ENCODE measurements at places on chromosomes 12 and 14.
A peak's percentile ranks its signal among the peaks of the same experiment; 100 is the strongest.

- DNase-seq, result no peak
These were observed 58.1 kb downstream of the NCOR2 start for GRCh38 chr12:124509300-124509675.

DNA sequence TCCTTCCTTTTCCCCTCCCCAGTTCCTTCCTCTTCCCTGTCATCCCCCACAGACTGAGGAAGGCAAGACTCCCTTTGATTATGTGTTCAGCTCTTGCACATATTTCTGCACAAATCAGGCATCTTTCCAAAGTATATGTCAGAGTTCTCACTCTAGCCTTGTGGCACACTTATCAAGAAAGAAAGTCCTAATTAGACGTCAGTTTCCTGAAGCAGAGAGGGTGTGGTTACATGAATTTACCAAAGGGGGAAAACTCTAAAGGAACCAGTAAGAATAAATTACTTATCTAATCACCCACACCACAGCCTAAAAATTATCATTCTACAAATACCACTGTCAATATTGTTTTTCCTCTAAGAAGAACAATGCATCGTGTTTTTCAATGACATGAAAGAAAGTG, 120.7 kb upstream of the GRIP1 start:
- DNase-seq, result no peak

DNA sequence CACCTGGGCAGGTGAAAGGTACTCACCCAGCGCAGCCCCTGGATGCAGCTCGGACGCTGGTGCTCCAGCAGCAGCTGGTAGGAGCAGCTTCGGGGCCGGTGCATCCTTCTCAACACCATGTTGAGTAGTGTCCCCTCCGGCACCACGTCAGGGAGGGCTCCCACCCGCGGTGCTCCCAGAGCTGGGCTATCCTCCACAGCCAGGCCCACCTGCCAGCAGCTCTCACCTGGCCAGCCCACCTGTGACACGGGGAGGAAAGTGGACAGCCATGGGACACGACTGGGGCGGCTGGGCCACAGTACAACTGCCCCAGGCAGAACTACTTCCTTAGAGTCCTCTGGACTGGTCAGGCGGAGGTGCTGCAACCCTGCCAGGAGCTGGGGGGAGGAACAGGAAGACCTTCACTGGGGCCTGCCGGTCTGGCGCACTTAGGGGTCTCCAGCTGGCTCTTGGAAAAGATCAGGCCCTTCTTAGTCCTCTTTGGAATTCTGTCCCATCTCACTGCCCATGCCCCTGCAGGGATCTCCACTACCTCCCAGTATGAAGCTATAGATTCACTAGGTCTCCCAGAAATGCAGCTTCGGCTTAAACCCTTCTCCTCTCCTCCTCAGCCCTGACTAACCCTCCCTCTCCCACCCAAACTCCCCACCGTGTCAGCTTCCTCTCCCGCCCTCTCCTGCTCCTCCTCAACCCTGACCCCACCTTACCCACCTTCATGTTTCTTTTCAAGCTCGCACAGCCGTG, 668 bp downstream of the RAPGEF3 start:
- DNase-seq, result no peak

- no peak for DNase-seq
These were observed 277.6 kb downstream of the ADGRD1 start for GRCh38 chr12:131231032-131231980.

DNA sequence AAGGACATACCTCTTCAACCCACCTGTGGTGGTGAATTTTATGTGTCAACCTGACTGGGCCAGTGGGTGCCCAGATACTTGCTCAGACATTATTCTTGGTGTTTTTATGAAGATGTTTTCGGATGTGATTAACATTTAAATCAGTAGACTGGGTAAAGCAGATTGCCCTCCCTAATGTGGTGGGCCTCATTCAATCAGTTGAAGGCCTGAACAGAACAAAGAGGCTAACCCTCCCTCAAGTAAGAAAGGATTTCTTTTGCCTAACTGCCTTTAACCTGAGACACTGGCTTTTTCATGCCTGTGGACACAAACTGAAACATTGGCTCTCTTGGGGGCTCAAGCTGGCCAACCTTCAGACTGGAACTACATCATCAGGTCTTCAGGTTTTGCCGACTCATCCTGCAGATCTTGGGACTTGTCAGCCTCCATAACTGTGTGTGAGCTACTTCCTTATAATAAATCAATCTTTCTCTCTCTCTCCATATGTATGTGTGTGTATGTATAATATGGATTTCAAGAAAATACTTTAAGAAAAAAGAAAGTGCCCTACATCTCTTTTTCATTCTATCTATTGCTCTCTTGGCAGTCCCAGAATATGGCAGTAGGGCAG, 39.4 kb downstream of the RTN1 start:
- DNase-seq, result no peak

DNA sequence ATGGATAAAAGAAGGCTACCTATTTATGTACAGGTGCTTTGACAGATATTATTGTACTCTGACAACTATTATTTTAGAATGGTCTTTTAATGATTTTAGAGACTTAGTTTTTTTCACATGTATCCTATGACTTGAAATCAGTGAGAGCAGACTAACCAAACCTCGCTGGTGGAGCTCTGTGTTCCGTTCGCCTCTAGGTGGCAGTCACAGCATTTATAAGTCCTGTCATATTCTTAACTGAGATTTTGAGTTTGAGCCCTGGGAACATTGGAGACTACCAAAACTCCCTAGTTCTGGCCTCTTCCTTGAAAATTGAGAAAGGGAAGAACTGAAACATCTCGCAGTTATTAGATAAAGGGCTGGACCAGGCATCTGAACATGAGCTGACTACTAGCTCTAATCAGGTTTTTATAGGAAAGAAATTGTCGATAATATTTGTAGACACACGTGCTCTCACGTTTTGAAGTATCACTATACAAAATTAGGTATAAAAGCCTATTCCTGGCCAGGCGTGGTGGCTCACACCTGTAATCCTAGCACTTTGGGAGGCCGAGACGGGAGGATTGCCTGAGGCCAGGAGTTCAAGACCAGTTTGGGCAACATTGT, 48.3 kb downstream of the TTLL5 start:
- DNase-seq, result peak; percentile 50

- DNase-seq, result no peak
These were observed 118.5 kb downstream of the RFLNA start for GRCh38 chr12:124413401-124413800.

DNA sequence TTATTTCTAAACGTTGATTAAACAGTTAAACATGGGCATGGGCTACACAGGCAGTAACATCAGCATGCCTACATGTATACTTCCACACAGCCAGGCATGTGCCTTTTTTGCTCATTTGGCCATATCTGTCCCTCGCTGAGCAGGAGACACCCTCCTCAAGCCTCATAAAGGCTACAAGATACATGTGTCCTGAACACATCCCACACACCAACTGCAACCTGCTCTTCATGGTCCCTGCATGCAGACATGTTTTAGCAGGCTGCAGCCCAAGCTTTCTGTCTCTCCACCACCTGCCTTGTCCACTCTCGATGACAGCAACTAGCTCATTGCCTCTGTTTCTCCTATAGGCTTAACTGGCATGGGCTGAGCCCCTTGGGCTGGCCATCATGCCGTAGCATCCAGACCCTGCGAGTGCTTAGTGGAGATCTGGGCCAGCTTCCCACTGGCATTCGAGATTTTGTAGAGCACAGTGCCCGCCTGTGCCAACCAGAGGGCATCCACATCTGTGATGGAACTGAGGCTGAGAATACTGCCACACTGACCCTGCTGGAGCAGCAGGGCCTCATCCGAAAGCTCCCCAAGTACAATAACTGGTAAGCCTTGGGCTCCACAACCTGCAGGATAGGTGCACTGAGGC, 2.6 kb downstream of the PCK2 start:
- no peak for DNase-seq

DNA sequence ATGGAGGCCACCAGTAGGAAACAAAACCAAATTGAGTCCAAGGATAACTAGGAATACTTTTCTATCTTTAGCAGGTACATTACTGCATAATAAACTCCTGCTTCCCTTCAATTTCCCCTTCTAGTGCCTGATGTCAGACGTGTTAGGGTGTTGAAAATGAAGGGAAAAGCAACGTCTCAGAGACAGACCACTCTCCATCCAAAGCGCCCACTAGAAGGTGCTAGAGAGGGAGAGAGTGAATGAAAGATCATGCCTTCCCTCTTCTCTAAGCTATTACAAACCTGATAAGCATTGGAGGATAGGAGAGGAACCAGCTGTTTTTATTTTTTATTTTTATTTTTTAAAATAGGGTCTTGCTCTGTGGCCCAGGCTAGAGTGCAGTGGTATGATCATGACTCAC, 64.1 kb downstream of the ZNF641 start:
- no peak for DNase-seq

DNA sequence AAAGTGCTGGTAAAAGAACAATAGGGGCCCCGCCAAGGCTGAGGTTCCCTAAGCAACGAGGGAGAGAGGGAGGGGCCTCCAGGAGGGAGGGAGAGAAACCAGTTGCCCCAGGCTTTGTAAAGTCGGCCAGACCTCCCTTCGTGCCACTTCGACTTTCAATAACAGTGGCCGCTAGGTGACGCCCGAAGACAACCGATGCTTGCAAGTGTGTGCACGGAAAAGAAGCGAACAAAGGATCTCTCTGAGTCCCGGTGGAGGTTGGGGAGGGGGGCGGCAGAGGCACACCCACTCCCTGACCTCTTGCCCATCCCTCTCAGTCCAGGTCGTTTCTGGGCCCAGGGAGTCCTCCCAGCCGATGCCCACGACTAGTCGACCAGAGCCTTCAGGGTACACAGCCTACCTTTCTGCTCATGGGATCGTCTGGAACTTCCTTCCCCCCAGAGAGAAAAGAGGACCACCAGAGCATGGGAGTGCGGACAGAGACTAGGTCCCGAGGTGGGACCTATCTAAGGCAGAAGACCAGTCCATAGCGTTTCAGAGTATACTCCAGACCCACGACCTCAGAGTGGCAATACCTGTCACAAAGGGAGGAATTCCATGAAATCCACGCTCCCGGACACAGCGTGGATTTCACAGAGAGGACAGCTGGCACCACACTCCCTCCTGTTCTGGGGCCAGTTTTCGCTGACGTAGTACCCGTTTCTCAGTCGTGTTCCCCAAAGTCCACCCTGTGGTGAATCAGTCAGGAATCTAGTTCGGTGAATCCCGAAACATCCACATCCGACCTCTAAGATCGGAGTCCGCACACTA, 262.7 kb upstream of the ALG10B start:
- DNase-seq, result no peak

- no peak for DNase-seq
These were observed 7.0 kb upstream of the TNS2 start for GRCh38 chr12:53042607-53043454.

- DNase-seq, result no peak
These were observed 66.2 kb downstream of the CRADD start for GRCh38 chr12:93743229-93743998.

DNA sequence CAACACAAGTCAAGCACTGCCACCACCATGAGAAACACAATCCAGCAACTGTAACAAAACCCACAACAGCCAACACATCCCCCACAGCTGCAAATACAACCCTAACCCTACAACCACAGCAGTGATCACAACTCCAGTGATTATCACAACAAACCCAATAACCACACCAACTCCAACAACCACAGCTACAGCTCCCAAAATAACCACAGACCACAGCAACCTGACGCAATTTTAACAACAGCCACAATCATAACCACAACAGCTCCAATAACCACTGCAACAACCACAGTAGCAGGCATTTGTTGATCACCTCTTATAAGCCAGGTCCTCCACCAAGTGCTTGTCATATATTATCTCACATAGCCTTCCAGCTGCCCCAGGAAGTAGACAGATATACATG, 42.2 kb upstream of the FAM181A start:
- DNase-seq, result no peak

DNA sequence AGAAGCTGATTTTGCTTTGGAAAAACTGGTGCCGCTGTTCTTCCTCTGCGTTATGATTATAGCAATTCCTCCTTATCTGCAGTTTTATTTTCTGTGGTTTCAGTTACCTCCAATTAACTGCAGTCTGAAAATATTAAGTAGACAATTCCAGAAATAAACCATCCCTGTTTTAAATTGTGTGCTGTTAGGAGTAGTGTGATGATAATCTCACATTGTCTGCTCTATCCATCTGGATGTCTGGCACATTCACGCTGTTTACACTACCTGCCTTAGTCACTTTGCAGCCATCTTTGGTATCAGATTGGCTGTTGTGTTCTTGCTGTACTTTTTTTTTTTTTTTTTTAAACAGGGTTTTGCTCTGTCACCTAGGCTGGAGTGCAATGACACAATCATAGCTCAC, 141.0 kb downstream of the GRIP1 start:
- DNase-seq, result no peak

DNA sequence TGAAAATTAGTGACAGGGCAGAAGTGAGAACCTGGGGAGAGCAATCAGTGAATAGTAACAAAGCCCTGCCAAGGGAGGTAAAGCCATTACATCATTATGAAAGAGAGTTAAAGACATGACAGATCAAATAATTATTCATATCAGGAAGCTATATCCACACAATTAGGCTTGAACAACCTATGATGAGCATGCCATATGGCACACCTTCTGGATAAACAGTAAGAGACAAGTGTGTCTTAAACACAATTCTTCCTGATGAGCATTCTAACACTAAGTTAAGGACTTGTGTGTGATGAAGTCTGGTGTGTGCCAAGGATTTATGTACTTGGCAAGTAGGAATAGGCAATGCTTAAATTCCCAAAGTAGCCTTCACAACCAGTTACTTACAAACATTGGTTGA, 76.1 kb downstream of the GALNT4 start:
- DNase-seq, result no peak

DNA sequence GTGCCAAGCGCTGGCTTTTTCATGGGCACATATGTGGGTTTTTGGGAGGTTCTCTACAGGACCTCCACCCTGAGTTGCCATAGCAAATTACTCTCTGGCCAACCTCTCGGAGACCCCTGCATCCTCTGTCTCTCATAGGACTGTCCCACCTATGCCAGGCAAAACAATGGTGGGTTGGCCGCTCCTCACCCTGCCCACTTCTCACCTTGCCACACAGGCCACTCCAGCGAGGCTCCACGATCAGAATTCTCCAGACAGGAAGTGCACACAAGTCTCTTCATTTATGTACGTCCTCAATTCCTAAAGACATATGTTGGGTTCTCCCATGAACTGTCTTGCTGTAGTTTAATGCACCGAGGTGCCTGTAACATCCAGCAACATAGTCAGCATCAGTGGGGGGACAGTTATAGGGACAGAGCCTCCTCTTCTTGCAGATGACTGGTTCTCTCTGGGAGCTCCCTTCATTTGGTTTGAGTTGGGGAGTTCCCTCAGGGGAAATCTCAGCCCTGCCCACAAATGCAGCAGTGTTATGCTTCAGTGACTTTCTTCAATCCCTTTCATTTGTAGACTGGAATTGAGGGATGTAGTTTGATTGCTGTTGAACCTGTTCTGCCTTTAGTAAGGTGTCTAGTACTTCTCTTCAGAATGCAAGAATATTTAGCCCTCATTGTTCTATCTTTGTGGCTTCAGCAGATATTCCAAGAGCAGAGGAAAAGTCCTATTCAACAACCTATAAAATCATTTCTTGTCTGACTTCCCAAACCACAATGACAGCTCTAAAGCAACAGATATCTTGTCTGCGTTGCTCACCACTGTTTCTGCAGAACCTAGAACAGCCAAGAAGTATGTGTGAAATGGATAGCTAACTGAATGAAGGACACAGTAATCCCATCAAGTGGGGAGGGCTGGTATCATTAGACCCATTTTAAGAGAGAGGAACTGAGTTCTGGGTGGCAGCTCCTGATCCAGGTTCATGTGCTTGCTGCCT, 2.8 kb upstream of the LTBP2 start:
- DNase-seq, result no peak

GRCh38 chr12:47417121-47417520, 288.7 kb downstream of the RPAP3 start:
- no peak for DNase-seq

GRCh38 chr14:75579338-75579864, 981 bp downstream of the FLVCR2 start:
- DNase-seq, result no peak

Measured in NCI-H1436 (cell line).